Right ventricle myocardium inferior (tissue), 1 donor: ENCODE measurements at places on chromosomes 3 and 15. TPM values are rescaled to one million over a fixed set of nuclear protein-coding genes. Genes with fewer than 3 reads are reported as not detected.

- DNase-seq, result no peak
Measured at GRCh38 chr3:152650177-152650576, 184.8 kb upstream of the P2RY1 start.

- no peak for DNase-seq
Measured at GRCh38 chr3:184717399-184717983, 5.6 kb upstream of the MAGEF1 start.

LIPH gene
- total RNA-seq, result 0.22 TPM

DNA sequence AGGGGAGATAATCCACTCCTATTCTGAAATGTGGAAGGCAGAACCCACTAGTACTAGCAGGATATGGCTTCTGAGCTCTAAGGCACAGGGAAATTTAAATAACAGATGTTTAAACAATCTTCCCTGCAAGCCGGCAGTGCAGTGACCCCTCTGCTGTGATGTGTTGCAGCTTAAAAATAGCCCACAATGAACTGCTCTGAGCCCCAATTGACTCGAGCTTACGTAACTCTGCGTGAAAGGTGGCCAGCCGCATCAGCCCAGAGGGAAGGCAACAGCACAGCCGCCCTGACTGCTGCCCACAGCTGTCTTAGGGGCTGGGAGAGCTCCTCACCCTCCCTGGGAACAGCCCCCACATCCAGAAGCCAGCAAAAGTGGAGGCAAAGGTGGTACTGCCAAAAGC, 12.5 kb upstream of the CAMKV start:
- DNase-seq, result no peak
